ENCODE measurements at places on chromosomes 3 and 15.
A peak's percentile ranks its signal among the peaks of the same experiment; 100 is the strongest.

DNA sequence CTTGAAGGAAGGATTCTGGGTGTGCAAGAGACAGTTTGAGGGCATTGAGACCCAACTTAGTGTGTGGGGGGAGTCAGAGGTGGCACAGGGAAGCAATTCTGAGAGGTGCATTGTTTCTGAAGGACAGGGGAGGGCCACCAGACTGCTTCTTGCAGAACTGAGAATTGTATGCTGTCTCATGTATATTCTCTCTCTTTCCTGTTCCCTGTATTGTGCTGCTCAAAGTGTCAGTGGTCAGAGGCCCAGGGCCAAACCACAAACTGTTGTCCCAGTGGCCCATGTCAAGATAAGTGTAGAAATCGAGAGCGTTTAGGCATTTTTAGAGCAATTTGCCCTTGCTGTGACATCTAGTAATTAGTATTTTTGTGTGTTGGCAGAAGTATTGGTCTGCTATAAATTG lies 567.1 kb downstream of the EDEM1 start:
- no peak for DNase-seq

DNA sequence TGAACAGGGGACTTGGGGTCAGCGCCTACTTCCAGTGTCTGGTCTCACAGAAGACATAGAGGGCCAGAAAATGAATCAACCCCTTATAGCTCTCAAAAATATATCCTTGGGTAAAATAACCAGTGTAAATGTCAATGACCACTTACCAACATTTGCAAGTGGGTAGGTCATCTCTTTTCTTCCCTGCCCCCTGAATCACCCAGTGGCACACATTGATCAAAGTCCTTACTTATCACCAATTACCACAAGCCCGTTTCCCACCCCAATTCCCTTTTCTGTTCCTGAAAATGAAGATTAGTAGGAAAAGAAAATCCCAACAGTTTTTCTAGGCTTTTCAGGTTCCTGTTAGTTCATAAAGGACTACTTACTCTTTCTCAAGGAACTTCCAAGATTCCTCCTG lies 70.5 kb upstream of the HEG1 start:
- no peak for DNase-seq

DNA sequence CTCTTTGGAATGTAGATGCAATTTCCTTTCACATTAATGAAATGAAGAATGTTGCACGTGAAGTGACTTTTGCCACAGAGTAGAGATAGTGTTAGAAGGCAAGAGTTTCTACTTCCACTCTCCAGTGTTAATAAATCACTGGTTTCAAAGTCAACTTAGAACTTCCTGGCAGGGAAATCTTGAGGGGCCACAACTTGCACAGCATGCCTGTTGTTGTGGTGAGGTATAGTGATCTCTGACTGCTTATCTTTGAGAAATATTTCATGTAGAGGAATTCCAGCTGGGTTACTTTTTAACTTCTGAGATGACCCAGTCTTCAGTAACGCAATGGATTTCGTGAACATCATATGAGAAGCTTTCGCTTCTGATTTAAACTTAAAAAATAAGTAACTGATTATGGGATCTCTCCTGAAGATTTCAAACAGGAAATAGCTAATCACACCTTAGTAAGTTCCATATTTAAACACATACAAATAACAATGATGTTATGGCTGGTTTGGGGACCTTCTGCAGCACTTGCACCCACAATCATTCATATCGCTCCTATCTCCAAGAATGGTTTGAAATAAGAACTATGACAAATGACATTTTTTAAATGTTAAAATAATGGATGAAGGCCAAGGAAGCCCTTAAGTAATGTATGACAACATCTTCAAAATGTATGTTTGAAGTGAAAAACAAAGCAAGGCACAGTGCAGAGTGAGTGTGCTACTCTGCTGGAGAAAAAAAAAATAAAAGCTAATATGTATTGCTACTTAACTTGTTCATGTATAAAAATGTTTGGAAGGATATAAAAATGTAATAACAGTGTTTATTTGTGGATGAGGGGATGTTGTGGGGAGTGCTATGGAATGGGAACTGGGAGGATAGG lies 726.5 kb upstream of the NECTIN3 start:
- DNase-seq, result no peak

DNA sequence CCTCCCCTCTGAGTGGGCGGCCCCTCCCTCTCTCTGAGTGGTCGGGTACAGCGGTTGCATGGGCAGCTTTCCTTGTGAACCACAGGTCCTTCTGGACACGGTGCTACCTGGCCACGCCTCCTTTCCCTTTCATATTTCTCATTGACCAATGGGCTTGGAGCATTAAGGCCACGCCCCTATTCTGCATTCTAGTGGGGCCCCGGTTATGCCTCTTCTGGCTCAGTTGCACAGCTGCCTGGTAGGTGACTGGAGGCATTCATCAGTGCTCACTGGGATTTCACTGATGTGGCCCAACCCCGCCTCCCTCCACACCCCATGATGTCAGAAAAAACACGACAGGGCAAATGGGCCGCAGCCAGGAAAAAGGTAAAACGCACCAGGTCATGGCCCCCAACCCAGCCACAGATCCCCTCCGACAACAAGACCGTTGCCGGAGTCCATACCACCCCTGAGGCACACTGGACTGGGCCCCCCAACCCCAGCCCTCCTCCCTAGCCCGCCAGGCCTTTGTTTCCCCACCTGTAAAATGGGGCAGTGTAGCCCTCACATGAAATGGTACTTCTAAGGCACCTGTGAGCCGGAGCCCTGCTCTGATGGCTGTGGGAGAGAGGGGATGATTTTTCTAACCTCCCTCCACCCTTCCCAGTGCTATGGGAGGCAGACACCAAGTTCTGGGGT lies 26.3 kb downstream of the NGRN start:
- DNase-seq, result peak; percentile 15

- DNase-seq, result no peak
Observed at GRCh38 chr3:69354948-69355347, 30.9 kb downstream of the FRMD4B start.

DNA sequence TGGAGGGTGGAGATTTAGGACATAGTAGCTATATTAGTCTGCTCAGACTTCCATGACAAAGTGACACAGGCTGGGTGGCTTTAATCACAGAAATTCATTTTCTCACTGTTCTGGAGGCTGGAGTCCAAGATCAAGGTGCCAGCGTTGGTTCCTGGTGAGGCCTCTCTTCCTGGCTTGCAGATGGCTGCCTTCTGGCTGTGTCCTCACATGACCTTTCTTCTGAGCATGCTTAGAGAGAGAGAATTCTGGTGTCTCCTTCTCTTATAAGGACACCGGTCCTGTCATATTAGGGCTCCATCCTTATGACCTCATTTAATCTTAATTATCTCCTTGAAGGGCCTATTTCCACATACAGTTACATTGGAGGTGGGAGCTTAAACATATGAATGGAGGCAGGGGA lies 14.9 kb upstream of the SHC4 start:
- DNase-seq, result no peak

DNA sequence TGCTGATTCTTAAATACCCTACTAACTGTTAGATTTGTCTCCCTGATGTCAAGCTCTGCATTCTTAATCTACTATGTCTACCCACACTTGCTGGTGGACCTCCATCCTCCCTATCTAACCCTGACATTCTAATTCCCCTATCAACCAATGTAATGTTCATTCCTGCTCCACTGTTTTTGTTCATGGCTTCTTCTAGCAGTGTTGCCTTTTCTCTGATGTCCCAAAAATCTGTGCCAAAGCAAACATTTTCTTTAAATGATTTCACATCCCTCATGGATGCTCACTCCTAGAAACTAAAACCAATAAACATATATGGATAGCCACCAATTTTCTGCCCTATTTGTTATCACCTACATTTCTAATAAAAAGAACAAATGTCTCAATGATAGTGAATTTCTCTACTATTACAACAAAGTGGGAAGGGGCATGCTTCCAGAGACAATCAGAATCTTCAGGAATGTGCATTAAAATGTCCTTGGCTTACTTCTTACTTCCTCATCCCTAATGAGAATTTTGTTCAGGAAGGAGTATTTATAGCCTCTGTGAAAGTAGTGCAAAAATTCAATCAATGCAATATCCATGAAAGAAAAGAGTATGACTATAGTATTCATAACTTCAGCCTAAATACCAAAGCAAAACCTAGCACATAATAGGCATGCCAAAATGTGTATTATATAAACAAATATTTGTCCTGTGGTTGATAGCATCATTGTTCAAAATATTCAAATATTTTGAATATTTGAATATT lies 273.3 kb downstream of the ZNF385D start:
- no peak for DNase-seq

- DNase-seq, result no peak
Observed at GRCh38 chr3:66803721-66804695, 194.1 kb upstream of the KBTBD8 start.

DNA sequence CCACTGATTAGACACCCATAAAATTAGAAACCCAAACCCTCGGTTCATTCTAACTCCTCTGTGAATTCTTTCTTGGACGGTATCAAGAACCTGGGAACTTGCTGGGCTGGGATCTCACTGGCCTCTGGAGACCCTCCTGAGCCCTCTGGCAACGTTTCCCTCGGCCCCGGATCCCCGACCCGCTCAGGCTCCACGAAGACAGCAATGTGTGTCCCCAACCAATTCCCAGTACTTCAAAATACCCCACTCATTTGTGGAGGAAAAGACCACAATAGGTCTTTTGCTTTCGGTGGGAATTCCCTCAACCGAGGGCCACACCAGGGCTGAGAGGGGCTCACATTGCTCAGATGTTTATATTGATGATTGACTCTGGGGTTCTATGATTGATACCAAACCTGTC lies 117.9 kb upstream of the PRR20G start:
- no peak for DNase-seq

GRCh38 chr3:78912259-78912658 lies 855.5 kb downstream of the ROBO1 start:
- peak; percentile 86 for DNase-seq

DNA sequence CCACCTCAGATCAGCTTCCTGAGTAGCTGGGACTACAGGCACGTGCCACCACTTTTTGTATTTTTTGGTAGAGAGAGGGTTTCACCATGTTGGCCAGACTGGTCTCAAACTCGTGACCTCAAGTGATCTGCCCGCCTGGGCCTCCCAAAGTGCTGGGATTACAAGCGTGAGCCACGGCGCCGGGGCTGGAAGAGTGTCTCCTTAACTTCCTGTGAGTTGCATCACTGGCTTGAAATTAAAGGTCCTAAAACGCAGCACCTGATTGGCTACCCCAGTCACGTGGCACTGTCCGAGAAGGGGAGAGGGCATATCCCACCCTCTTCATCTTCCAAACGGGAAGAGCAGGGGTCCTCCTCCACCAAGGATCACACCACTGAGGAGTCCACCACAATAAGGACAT lies 5.5 kb upstream of the FAM174B start:
- no peak for DNase-seq

DNA sequence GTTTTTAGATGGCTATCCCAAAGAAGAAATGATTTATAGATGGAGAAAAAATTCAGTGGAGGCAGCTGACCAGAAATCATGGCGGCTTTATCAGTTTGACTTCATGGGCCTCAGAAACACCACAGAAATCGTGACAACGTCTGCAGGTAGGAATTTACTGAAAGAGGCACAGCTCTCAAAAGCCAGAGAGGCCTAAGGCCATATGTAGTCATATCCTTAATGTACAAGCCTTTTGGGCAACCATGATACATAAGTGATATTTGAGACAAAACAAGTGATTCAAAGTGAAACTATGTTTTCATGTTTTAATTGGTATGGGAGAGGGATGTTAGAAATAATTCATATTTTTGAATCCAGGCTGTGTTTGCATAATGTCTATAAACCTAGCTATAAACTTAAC lies 509.7 kb downstream of the GABRG3 start:
- no peak for DNase-seq

- DNase-seq, result no peak
Observed at GRCh38 chr3:17182166-17182565, 297.4 kb downstream of the PLCL2 start.

DNA sequence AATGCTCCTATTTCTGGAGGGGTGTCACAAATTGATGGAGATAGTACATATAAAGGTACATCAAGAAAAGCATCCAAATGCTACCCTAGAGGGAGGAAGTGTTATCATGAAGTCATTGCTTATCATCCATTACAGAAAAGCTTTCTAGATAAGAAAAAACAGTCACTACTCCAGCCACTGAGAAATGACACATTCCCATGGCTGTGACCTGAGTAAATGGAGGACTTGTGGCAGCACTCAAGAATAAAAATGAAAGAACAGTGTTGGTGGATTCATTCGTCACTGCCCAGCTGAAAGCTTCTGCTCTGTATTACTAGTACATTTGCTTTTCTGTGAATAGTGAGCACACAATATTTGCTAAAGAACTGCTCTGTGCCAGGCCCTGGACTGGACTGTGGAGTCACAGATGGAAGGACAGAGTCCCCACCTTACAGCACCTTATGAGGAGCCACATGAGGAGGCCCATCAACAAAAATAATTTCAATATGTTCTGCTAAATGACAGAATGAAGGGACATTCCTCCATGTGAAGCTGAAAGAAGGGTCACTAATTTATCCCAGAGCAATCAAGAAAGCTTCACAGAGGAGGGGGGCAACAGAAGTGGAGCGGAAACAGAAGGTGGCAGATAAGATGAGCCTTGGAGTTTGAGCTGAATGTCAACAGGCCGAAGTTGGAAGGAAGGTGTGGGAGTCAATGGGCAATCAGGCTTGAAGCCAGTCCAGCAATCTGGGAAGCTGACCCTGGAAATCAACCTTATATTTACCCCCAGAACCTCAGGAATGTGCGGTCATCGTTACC lies 343.5 kb upstream of the TRIM42 start:
- no peak for DNase-seq

GRCh38 chr3:73086071-73086494 lies 24.6 kb downstream of the EBLN2 start:
- no peak for DNase-seq

GRCh38 chr3:128597900-128598299 lies 52.7 kb downstream of the RPN1 start:
- no peak for DNase-seq

DNA sequence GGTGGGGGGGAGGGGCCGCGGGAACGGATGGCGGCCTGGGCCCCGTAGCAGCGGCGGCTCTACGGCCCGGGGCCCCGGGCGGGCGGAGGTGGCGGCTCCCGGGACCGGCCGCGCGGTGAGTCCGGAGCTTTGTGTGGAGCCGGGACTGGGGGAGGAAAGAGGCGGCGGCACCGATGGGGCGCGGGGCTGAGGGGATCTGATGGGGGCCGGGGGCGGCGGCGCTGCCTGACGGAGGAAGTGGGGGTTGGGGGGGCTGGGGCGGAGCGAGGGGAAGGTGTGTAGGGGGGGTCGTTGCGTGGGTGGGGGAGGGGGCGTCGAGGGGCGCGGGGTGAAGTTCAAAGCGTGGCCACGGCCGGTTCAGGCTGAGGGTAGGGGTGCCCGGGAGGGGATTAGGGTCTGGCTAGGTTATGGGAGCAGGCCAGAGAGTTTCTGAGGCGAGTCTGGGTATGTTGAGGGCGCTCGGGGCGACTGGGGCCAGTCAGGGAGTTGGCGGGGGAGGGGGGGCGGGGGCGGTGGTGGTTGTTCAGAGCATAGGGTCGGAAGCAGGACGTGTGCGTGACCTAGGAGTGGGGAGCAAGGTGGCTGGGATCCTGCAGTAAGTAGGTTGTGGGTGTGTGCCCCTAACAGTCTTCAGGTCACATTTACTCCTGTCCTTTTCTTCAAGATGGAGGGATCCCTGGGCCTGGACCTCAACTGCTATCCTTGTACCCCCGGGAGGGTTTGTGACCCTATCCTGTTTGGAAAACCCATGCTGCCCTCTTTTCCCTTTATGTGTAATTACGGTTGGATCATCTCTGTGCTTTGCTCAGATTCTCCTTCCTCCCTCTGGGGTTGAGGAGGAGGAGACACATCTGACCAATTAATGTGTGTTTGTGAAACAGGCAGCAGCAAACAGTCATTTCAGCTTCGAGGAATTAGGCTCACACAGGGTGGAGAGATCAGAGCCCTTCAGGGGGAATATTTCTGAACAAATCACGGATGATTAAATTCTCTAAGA lies 644 bp downstream of the ZNF609 start:
- no peak for DNase-seq

GRCh38 chr3:127731546-127732289 lies 59.0 kb downstream of the ABTB1 start:
- DNase-seq, result no peak

Measured in NCI-H524 treated with DMSO at 0.1 percent for 48 hours (cell line).